Activated T-helper 1 cell treated with anti-CD3 and anti-CD28 coated beads, Interleukin-2, amount 50 U/mL, for 16 hours (primary cell): ENCODE measurements at places on chromosomes 2 and 18.

GRCh38 chr2:32836933-32837332, 109.8 kb upstream of the LTBP1 start:
- DNase-seq, result no peak

GRCh38 chr18:63317982-63318888, 1.3 kb downstream of the BCL2 start:
- peak; percentile 75 for DNase-seq

DNA sequence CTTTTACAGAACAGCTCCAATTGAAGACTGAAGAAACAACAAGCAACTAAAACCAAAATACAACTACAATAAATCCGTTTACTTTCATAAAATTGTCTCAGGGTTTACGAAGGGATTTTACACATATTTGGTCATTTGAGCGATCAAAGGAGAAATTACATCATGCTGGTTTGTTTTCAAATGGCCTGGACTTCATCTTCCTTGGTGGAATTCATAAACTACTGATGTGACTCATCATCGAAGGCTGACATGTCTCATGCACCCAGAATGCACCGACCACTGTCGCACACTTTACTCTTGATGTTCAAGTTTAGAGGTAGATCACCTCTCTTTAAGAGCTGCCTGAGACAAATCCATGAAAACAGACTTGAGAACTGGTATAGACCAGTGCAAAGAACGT, 25.6 kb upstream of the PMAIP1 start:
- no peak for DNase-seq

DNA sequence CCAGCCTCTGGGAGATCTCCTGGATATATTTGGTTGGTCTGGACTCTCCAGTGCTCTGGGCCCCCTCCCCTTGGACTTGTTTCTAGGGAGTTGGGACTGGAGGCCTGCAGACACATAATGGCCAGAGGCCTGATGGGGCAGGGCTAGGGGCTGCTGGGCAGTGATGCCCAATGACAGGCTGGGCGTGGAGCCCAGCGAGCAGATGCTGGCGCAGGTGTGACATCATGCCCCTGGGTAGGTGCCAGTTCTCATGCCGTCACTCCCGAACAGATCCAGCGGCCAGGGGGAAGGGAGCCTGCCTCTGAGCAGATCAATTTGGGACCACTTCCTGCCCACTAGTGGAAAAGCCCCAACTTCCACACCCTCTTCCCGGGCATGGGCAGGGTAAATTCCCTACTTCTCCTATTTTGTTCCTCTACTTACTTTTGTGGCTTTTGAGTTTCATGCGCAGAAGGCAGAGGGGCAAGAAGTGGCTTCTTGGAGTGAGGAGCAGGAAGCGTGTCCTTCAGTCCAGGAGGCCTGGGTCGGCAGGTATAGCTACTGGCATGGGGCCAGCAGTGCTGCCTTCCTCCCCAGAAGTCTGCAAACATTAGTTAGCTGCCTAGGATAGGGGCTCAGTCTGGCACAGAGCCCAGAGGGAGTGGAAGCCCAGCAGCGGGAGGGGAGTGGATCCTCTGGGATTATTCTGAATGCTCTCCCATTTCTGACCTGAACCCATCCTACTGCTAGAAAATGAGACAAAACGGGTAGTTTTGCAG, 6.1 kb downstream of the MPV17 start:
- no peak for DNase-seq

- DNase-seq, result no peak
Measured at GRCh38 chr2:195562570-195563566, 94.2 kb upstream of the SLC39A10 start.

GRCh38 chr2:37896319-37896718, 28.8 kb upstream of the RMDN2 start:
- no peak for DNase-seq

- DNase-seq, result no peak
Measured at GRCh38 chr2:143241403-143242088, 112.3 kb downstream of the ARHGAP15 start.

DNA sequence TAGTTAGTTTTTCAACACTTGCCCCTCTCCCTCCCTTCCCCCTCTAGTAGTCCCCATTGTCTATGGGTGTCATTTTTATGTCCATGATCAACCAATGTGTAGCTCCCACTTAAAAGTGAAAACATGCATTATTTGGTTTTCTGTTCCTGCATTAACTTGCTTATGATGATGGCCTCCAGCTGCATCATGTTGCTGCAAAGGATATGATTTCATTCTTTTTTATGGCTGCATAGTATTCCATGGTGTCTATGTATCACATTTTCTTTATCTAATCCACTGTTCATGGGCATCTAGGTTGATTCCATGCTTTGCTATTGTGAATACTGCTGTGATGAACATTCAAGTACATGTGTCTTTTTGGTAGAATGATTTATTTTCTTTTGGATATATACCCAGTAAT, 70.5 kb downstream of the PDE11A start:
- DNase-seq, result no peak

GRCh38 chr2:97963880-97964279, 31.9 kb downstream of the TMEM131 start:
- no peak for DNase-seq

DNA sequence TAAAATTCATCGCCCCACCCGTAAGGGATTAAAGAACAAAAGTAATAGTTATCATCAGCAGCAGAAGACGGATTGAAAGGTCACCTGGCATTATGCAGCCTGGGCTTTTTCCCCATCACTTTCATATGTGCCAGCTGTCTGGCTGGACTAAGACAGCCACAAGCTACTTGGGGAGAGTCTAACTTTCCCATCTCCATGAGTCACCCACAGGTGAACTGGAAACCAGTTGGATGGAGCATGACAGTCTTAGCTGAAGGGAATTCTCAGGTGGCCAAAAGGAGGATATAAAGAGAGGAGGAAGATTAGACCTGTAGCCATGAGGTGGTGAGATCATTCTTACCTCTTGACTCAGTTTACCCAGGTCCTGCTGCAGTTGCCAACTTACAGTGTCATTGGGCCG, 7.0 kb upstream of the FAM178B start:
- DNase-seq, result no peak

DNA sequence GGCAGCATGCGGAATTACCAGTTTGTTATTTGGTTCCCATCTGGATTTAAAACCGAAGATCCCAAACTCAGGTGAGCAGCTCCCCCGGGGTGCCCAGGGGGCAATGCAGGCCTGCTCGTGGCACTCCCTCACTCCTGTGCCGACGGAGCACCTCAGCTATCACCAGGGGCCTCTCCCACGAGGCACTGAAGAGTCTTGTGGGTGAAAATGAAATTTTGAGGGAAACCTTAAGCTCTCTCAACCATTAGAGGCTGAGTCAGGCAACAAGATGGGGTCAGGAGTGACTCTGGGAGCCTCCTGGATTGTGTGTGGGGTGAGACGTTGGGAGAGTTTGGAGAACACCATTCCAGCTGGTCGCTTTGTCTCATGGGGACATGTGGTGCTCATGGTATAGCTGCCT, 189.0 kb downstream of the PRKCE start:
- DNase-seq, result no peak

DNA sequence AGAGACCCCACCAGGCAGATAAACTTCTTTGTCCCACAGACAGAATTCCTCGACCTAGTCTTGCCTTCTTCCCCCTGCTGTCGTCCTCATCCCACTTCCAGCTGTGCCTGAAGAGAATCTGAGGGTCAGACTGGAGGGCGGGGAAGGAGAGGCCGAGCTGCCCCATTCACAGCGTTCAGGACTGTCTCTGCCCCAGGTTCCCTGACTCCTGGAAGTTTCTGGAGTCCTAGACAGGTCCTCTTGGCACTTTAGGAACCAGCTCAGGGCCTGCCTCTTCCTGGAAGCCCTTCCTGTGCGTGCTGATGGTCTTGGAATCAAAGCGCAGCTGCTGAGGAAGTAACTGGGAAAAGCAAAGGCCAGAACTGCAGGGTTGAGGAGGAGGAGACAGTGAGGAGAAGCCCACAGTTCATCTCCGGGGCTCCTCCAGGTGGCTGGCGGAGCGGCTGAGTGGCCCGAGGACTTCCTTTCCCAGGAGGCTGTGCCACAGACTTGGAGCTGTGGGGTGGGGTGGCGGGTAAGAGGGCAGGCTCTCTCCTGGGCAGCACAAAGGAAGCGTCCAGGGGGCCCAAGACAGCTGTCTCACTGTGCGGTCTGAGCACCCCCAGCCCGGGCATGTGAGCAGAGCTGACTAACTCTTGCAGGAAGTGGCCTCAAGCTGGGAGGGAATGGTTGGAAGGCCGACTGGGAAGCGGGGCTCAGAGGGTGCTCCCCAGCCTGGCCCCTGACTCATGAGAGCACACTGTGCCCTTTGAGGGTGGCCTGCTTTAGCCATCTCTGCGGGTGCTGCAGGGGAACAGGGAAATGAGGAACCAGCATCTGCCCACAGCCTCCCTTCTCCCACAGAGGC, 39.5 kb downstream of the SDC1 start:
- DNase-seq, result no peak

- no peak for DNase-seq
Measured at GRCh38 chr2:56108806-56109205, 75.0 kb upstream of the CCDC85A start.

- DNase-seq, result no peak
Measured at GRCh38 chr2:3217646-3218045, 160.0 kb downstream of the EIPR1 start.

DNA sequence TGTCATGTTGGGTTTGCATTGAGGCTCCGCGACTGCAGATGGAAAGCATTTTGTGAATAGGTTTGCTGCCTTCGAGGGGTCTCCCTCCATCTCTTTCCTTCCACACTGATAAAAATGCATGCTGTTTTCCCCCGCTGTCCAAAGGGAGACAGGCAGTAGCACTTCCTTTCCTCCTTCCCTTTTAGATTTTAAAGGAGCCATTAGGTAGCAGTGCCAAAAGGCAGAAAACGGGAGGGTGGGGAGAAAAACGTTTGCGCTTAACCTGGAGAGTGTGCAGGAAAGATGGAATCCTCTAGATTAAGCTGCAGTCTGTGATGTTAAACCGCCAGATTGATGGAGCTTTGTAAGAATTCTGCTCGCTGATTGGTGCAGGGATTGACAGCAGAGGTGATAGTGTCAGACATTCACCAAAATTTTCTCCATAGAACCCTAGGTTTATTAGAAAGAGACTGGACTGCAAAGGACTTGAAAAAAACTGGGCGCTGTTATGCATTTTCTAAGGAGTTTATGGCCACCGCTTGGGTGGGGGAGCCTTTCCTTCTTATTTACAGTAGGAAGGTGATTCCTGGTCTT, 688 bp downstream of the MAPRE2 start:
- no peak for DNase-seq

GRCh38 chr2:75140288-75140687, 59.0 kb downstream of the TACR1 start:
- DNase-seq, result no peak

DNA sequence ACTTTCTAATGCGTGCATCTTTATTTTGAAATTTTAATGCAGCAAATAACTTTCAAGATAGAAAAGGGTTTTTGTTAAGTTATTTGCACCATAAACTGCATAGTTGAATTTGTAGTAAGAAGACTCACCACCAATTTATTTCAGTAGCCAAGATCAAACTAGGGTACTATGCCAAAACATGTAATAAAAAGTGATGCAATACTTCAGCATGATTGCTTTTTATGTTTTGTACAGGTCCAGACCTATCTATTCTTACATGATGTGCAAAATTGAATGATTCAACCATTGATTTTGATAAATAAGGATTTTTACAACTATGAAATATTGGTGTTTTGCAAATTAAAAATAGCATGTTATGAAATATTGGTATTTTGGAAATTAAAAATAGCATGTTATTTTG, 26.7 kb downstream of the AGPS start:
- DNase-seq, result no peak

DNA sequence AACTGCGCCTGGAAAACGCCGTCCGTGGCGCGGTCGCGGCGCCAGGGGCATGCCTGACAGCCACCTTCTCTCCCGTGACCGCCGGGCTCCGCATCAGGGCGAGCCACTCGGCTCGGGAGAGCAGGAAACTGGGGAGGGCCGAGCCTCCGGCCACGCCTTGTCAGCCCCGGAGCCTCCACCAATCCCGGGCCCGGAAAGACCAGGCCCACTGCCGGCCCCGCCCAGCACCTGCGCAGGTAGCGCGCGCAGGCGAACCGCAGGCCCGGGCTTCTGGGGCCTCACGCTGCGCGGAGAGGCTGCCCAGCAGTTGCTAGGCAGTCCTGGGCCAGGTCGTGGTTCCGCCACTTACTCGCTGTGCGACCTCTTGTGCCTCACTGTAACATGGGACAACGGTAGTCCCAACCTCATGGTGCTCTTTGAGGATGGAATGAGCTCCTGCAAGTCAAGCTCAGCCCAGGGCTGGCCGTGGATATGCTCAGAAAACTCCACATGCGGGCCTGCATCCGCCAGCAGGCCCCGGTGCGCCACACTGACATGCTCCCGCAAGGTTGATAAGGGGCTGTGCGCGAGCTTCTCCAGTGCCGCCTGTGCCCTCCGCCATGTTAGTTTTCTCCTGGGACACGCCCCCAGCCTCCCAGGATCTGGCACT, 97.1 kb downstream of the INHBB start:
- no peak for DNase-seq

- DNase-seq, result no peak
Measured at GRCh38 chr2:31483246-31483645, 68.7 kb upstream of the XDH start.

- no peak for DNase-seq
Measured at GRCh38 chr2:129165006-129165405, 814.5 kb upstream of the RAB6C start.

- DNase-seq, result no peak
Measured at GRCh38 chr2:96523659-96524481, 12.7 kb upstream of the ARID5A start.

- no peak for DNase-seq
Measured at GRCh38 chr2:177712462-177712861, 319.9 kb downstream of the AGPS start.

DNA sequence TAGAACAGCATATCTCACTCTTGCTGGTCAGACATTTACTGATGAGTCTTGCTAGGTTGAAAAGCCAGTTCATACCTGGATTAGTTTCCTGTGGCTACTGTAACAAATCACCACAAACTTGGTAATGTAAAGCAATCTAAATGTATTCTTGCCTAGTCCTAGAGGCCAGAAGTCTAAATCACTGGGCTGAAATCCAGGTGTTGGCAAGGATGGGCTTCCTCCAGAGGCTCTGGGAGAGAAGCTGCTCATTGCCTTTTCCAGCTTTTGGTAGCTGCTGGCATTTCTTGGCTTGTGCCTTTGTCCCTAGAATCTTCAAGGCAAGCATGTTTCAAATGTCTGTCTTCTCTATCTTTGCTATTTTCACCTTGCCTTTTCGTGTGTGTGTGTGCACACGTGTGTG, 62.3 kb upstream of the MAP4K3 start:
- DNase-seq, result no peak

DNA sequence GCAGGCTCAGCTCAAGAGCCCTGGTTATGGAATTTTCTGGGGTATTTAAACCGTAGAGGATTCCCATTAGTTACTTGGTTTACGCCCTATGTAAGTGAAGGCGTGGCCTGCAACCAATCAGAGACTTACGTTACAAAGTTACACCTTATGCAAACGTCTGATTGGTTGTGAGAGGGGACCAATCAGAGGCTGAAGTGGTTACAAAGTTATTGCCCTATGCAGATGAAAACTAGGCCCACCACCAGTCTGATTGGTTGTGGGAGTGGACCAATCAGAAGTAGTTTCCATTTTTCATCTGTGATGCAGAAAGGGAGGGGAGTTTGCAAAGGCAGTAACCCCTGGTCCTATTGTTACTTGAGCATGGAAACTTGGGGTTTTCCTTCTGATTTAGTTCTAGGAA, 49.1 kb downstream of the DLGAP1 start:
- DNase-seq, result no peak

GRCh38 chr2:102022884-102023539, 31.3 kb downstream of the IL1R2 start:
- no peak for DNase-seq
